Stimulated activated CD4-positive, alpha-beta T cell treated with anti-CD3 and anti-CD28 coated beads, TNF-alpha, amount 100 ng/mL, for 1 hour (primary cell): ENCODE measurements at places on chromosomes 2 and 18.

DNA sequence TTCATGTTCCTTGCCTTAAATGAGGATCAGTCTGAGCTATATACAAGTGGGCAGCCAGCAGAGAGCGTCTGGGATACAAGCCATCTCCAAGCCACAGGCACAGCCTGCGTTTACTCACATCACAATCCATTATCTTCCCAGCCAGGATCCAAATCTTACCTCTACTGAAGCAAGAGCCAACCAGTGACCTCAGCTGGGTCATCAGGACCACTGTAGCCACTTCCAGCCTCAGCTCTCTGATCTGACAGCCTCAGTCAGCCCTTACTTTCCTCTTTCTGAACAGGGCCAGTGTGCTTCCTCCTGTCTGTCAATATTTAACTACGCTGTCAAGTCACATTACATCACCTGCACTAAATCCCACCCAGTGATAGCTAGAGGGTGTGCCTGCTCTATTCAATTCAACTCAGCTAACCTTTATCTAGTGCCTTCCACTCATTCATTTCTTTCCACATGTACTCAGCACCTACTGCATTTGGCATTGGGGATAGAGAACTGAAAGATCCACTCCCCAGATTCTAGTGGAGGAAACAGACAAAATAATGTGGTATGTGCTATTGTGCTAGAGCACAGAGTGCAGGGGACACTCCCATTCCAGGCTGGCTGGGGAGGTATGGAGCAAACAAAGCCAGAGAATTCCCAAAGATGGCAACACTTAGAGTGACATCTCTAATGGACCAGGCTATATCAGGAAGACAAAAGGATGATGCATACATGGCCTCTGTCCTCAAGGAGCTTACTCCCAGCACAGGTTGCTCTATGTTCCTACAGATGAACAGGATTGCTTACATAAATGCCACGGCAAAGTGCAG, 146.5 kb downstream of the NCKAP5 start:
- DNase-seq: no peak

GRCh38 chr2:186445506-186445905, 40.6 kb upstream of the ZC3H15 start:
- DNase-seq: no peak

DNA sequence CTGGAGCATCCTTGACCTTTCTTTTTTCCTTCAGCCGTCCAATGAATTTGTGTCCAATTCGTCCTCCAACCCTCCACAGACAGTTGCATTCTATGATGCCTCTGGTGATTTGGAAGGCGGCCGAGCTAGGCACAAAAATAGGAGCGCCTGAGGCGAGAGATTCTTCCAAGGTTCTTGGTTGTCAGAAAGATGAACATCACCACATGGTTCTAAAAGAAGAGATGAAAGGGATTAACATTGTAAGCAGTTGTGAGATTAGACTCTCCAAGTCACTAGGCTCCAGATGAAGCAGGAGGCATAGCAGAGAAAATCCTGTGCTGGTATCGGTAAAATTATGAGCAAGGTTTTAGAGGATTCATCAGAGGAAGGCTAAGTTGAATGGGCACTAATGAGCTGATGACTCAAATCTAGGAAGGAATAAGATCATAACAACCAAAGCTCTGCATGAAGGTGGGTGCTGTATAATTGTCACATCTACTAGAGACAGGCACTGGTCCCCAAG, 75.4 kb upstream of the MAP4K3 start:
- no peak for DNase-seq

- DNase-seq: no peak
Observed at GRCh38 chr2:53768242-53768542, 588 bp downstream of the CHAC2 start.

DNA sequence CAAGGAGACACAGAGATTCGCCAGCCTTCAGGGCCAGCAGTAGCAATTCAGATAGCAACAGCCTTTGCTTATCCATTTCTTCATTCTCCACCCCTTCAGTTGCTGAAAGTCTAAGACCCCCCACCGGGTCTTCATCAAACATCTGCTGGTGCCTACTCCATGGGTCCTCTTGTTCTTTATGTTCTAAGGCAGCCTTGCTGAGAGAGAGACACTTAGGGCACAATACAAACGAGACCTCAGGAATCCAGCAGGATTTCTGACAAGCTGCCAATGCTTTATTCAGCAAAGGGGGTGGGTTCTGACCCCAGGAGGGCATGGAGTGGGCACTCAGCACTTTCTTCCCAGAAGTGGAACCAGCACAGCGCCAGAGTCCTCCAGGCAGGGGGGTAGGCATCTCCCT, 36.2 kb upstream of the CNGA3 start:
- no peak for DNase-seq

DNA sequence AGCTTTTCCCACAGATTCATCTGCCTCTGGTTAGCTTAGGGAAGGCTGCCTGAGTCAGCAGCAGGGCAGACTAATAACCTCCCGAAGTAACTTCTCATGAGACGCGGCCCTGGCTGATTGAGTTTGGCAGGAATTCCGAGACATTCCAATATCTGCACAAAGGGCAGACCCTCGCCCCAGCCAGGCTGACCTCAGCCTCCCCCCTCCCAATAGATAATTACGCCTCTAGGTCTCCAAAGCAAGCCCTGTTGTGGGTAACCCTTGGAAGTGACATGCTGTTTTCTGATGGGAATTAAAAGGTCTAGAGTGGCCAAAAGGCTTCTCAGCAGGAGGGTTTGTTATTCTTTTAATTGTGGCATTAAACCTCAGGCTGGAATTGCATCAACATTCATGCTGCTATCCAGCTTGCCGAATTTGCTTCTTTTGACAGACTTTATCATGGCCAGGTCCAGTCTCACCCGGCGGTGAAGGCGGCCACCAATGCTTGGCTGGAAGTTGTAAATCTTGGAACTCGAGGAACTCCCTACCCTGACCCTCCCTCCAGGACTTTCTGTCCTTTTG, 98.0 kb upstream of the SLC14A2 start:
- no peak for DNase-seq

DNA sequence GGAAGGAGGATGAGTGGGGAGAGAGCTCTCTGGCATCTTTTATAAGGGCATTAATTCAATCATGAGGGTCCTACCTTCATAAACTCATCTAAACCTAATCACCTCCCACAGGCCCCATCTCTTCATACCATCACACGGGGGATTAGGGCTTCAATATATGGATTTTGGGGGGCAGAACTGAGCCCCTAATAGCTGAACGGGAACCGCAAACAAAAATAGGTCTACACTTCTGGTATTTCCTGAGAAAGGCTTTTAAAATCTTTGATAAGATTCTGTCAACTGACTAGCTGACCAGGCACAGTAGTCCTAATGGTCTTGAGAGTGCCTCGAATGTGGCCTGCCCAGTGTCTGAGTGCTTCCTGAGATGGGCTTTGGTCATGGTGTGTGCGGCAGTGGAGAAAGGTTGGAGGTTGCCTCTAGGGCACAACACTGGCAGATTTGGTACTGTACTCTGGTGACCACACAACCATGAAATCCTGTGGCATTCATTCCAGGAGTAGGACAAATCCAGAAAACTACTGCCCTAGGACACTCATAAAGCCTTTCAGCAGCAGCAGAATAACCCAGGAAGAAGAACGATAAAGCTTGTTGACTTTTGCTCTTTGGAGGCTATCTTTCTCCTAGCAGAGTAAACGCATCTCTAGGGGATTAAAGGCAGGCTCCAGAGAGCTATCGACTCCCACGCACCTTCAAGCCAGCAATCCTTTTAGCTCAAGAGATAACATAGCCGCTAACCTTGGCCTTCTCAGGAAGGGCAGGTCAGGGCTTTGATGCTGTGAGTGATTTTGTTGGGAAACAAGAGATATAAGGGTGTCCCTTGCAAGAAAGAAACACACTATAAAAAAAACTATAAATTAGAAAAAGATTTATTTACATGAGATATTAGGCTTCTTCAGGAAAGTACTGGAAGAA, 12.3 kb upstream of the APOB start:
- no peak for DNase-seq

DNA sequence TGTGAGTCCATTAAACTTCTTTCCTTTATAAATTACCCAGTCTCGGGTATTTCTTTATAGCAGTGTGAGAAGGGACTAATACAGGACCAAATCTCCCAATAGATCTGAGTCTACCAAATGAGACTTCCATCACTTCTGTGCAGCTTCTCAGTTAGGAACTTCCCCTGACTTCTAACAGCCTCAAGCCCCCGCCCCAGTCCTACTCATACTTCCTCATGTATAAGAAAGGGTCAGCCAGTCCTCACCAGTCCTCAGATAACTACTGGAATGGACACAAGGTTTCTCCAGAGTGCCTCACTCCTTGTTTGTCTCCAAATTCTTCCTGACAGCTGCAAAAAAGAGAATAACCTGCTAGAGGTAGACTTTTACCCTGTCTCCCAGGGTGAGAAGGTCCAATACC, 19.5 kb downstream of the TTC32 start:
- DNase-seq: no peak

DNA sequence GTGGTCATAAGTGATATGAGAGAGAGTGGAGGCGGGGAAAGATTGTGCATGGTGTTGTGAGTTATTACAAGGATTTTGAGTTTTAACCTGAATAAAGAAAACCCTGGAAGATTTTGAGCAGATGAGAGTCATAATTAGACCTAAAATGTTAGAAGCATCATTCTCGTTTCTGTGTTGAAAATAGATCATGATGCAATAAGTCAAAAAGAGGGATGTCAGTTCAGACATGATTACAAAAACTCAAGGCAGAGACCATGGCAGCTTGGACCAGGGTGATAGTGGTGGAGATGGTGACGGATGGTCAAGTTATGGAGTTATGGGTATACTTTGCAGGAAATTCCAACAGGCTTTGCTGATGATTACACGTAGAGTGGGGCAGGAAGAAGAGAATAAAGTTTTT, 267.2 kb downstream of the CDH20 start:
- no peak for DNase-seq

DNA sequence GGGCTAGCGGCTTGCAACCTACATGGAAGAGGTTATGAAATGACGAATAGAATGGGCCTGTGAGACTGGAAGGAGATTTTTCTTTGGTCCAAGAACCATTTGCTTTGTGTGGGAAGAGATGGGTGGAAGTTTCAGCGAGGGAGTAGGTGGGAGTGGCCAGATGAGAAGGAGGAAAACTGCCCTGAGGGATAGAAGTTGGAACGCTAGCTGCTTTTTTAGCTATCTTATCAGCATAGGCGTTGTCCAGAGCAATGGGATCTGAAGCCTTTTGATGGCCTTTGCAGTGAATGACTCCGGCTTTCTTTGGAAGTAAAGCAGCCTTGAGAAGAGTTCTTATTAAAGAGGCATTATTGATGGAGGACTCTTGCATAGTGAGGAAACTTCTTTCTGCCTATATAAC, 52.4 kb downstream of the SPTBN1 start:
- no peak for DNase-seq

DNA sequence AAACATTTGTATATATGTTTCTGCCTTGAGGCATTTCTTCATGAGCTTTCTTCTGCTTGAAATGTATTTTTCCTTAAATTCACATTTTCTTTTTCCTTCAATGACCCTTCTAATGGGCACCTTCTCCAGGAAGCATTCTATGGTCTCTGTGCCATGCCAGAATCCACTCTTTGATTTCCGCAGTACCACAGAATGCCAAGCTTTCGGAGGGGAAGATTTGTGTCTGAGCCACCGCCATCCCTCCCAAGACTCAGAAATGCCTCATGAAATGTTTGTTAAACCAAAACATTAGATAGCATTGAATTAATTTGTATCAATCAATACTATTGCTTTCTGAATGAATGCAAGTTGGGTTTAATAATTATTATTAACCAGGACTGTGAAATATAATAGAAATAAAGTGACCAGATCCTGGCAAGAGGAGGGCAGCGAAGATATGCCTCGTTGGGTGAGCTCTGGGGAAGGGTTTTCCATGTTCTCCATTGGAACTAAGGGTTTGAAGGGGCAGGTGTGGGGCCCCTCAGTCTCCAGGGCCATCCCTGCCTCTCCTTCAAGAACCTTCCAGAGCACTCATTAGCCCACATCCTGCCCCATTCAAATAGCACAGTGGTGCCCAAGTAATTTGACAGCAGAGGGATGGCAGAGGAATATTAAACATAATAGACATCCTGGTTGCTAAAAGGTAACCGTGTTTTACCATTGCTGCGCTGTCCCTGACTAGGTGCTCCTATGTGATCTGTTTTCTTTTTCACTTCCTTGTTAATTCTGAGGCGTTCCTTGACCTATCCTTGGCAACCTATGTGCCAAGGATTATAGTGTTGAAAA, 189.6 kb downstream of the MYCN start:
- DNase-seq: no peak

DNA sequence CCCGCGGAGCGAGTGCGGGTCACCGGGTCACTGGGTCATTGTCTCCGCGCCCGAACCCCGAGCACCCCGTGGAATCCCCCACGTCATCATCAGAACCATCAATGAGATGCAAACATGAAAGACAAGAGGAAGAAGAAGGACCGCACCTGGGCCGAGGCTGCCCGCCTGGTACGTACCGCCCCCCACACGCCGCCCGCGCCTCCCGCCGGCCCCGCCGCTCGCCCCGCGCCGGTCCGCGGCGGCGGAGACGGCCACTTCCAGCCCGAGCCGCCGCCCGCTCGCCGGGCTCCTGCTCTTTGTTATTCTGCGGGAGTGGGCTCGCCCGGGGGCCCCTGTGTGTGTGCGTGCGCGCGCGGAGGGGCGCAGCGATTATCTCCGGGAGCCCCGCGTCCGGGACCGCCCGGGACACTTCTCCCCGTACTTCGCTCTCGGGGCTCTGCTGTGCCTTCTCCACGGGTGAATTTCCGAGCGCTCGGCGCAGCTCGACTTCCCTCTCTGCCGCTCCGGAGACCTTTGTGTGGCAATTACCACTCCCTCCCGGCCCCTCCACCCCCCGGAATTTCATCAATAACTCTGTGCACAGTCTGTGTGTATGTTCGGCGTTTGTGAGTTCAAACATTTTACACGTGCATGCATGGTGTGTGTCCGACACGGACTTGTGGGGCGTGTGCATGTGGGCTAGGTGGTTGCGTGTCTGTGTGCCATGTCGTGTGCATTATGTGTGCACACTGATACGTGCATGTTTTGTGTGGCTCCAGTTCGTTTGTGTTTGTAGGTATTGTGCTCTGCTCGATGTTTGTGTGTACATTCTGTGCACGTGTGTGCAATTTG, 714 bp downstream of the ASXL3 start:
- DNase-seq: no peak

GRCh38 chr2:23625726-23626125, 240.7 kb downstream of the KLHL29 start:
- no peak for DNase-seq

GRCh38 chr2:224101820-224102630, 62.9 kb upstream of the SERPINE2 start:
- DNase-seq: no peak

- DNase-seq: no peak
Observed at GRCh38 chr2:216925636-216926366, 65.9 kb upstream of the TNP1 start.

- DNase-seq: no peak
Observed at GRCh38 chr2:75751360-75751759, 40.6 kb upstream of the GCFC2 start.

- no peak for DNase-seq
Observed at GRCh38 chr2:234189230-234189629, 138.7 kb downstream of the SPP2 start.

- no peak for DNase-seq
Observed at GRCh38 chr2:109206569-109207146, 77.7 kb downstream of the SH3RF3 start.

GRCh38 chr18:22846088-22846683, 86.9 kb upstream of the RBBP8 start:
- no peak for DNase-seq
